Mammary epithelial cell (primary cell): ENCODE measurements at places on chromosomes 11 and 22. TPM values are rescaled to one million over a fixed set of nuclear protein-coding genes. Genes with fewer than 3 reads are reported as not detected.
A peak's percentile ranks its signal among the peaks of the same experiment; 100 is the strongest.

DNA sequence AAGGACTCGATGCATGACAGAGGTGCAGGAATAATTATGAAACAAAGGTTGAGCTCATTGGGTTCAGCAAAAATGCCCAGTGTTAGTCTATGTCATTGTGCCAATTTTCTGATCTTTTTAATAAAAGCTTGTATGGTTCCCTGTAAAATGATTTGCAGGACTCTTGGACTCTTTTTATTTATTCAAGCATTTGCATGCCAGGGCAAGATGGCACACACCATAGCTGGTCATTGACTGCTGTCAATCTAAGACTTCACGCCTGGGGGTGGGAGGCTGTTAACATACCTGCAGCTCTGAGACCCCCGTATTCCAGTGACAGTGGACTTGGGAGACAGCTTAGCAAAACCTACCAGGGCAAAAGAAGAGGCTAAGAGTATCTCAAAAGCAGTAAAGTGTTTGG, 32.0 kb upstream of the ANO1 start:
- DNase-seq: no peak

RNF215 gene
- 21.6 and 24.5 TPM in 2 replicates for total RNA-seq

- no peak for DNase-seq
Observed at GRCh38 chr11:112315861-112316739, 55.4 kb upstream of the PLET1 start.

GRCh38 chr22:30304495-30305244, 15.4 kb upstream of the CASTOR1 start:
- DNase-seq: peak; percentile 88

- DNase-seq: peak; percentile 57
Observed at GRCh38 chr11:12159351-12160099, 49.1 kb downstream of the MICAL2 start.

BACE1-AS gene
- 5.8 and 5.9 TPM in 2 replicates for total RNA-seq

DNA sequence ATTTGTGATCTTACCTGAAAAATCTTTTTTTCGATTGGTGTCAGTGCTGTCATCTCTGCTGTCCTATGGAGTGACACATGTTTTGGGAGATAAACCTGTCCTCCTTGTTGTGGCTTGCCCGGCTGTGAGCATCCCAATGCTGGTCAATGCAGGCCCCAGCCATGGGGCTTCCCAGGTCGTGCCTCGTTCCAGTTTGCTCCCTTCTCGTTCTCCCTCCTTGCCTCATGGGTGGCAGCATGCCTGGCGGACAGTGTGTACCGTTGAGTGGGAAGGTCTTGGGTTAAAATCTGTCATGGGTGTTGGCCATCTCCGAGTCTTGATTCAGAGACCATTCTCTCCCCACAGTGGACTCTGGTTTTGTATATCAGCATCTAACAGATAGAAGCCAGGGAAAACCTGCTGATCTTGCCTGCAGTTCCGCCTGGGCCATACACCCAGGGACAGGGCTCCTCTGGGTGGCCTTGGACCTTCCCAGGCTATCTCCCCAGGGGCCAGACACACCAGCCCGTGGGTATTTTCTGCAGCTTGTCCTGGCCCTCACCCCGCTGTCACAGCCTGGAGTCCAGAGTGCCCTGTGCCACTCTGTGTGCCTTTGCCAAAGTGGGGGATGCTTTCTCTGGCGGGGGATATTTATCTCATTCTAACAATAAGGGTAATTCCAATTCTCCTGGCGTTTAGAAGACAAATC, 208.1 kb downstream of the TBC1D22A start:
- DNase-seq: no peak

DNA sequence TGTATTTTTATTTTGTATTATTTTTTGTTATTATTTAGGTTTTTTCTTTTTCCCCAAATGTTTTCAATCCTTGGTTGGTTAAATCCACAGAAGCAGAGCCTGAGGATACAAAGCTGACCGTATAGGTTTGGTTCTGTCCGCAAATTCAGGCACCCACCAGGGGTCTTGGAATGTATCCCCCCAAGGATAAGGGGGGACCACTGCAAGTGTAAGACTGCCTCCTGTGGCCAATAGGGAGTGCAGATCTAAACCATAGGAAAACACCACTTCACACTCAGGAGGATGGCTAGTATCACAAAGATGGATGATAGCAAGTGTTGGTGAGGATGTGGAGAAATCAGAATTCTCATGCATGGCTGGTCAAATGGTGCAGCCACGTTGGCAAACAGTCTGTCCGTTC, 20.0 kb downstream of the CPT1A start:
- no peak for DNase-seq

DNA sequence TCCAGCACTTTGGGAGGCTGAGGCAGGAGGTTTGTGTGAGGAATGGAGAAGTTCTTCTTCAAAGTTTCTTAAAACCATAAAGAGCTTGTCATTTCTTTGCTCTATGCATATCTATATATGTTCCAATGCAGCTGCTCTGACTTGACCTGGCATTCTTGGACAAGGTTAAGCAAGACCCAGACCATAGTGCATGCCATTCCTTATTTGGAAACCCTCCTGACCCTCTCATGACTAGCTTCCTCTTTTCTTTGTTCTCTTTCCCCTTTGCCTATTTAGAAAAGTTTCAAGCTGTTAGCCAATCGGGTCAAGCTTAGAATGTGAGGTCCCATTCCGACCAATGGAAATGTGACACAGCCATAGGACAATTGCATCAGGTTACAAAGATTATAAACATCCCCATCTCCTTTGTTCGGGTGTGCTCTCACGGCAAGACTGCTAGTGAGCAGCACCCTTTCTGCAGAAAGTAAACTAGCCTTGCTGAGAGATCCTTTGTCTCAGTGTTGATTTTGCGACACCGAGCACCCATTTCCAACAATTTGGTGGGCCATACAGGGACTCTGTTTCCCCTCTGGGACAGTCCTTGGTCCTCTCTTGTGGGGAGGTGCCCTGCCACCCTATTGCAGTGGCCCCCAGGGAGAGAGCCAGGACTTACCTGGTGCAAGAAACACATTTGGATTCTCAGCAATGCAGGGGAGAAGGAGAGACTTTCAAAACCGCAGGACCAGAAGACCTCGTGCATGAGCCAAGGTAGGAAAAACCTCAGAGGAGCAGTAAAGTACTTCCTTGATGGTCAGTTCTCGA, 39.9 kb upstream of the ANO1 start:
- no peak for DNase-seq

DNA sequence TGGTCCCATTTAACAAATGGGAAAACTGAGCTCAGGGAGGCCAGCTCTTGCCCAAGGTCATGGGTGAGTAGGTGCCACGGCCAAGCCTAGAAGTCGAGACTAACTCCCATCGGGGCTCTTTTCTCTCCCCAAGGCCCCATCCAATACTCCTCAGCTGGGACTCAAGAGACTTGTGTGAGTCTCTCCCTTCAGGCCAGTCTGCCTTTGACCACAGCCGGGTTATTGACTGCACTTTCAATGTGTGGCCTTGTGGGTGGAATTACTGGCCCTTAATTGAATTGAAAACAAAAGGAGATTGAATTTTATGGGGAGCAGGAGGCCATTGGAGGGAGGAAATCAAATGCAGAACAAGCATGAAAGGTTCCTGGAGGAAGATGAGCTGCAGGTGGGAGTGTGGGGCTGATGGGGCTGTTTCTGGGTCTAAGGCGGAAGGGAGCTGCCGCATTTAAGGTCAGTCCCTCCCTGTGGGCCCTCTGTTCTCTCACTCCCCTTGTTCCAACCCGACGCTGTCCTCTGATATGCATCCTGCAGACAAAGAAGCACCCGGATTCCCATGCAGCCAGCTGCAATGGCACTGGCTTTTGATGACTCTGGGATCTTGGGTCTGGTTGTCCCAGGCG, 552.8 kb downstream of the MIAT start:
- DNase-seq: no peak

ELF5 gene
- not detected in 2 replicates for total RNA-seq

GRCh38 chr22:44483878-44484277, 14.2 kb downstream of the RTL6 start:
- no peak for DNase-seq

DNA sequence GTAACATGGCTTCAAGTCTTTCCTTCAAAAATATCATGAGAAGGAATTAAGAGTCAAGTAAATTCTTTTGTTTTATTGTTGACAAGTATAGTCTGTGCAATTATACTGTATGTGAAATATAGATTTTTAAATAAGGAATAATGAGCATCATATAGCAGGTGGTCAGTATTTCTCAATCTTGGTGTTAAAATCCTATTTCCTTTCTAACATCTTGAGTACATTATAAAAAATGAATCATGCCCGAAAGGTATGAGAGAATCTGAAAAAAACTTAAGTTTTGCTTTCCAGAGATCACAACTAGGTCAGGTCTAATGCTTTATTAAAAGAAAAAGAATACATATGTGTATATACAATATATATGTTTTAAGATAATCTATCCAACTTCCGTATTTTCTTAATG, 53.1 kb downstream of the KIF18A start:
- no peak for DNase-seq

DKK3 gene
- 299 and 334 TPM in 2 replicates for total RNA-seq

DNA sequence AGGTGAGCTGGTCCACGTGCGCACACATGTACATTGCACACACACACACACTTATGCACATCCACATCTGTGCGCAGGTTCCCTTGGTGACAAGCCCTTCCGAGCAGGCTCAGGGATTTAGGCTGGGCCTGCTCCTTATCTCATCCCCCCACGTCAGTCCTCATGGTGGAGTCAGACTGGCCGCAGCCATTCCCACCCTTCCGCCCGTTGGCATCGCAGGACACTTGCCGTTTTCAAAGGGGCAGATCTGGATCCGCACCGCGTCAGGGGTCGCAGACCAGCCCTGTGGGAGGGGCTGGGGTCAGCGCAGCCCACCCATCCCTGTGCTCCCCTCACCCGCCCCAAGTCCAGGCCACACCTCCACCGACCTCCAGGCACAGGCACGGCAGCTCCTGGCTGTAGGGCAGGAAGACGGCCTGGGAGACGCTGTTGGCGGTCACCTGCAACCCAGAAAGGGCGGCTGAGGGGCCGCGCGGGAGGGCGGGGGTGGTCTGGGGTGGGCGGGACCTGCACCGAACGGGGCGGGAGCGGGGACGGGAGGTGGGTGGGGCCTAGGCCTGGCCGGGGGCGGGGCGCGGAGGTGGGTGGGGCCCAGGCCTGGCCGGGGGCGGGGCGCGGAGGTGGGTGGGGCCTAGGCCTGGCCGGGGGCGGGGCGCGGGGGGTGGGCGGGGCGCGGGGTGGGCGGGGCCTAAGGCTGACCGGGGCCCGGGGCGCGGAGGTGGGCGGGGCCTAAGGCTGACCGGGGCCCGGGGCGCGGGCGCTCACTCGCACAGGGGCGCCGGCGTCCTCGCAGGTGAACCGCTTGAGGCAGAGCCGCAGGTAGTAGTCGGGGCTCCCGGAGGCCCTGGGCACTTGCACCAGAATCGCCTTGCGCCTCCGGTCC, 13.3 kb downstream of the IL17REL start:
- DNase-seq: no peak

GRCh38 chr11:134025082-134025429, 43.8 kb upstream of the JAM3 start:
- no peak for DNase-seq

DNA sequence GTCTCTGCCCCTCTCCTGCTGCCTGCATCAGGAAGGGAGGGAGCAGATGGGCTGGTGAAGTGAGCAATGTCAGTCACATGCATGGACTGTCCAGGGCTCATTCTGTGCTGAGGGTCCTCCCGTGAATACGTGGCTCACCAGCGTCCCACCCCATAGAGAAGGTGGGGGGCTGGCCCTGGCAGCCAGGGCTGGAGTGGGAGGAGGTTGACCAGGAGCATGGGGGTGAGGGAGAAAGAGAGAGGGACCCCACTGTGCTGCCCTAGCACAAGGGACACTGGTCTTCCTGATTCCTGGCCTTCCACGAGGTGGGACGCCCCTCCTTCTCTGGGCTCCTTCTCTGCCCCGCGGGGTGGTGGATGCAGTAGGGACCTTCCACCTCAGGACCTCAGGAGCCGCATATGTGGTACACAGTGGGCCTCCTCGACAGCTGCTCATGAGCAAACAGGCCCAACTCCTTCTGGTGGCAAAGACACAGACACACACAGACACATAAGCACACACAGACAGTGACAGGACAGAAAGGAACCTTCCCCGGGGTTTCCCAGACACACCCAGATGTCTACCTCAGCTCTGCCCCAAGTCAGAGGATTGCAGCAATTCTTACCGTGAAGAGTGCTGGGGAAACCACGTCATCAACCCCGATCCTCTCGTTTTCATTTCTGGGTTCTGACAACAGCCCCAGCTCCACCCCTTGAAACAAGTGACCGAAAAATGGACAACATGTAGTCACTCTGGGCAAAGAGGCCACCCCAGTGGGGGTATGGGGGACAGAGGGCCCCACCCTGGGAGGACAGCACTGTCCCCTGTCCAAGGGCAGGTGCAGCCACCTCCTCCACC, 3.6 kb upstream of the APOBEC3A start:
- peak; percentile 77 for DNase-seq

SLN gene
- total RNA-seq: not detected

HTR3B gene
- not detected for total RNA-seq

DNA sequence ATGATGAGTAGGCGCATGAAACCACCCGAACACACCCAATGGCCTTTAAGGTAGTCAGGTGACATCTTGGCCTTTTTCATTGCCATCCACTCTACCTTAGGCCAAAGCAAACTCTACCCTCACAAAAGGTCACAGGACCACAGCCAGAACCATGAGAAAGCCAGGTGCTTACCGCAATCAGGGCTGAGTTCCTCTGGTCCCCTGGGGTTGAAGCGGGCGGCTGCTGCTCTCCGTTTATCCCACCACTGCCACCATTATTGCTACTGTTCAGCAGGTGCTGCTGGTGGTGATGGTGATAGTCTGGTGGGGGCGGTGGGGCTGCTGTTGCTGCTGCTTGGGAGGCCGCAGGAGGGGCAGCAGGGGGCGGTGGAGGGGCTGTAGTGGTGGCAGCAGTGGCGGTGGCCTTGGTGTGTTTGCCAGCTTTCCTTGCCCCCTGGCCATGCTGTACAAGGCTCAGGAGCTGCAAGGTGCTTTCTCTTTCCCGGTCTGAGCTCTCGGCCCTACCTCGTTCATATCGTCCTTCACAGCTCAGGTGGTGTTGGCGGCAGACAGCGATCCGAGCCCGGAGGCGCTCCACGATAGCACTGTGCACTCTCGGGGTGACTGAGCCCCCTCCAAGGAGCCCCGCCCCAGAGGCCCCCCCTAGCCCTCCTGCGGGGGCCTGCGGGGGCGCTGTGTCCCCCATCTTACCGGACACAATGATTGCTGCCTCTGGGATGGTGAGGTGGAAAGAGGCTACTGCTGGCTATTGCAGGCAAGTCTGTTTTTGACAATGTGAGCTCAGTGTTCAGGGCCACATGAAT, 1.6 kb downstream of the MAML2 start:
- peak; percentile 46 for DNase-seq

- DNase-seq: peak; percentile 8
Observed at GRCh38 chr11:74321487-74322188, 10.2 kb upstream of the P4HA3 start.

DNA sequence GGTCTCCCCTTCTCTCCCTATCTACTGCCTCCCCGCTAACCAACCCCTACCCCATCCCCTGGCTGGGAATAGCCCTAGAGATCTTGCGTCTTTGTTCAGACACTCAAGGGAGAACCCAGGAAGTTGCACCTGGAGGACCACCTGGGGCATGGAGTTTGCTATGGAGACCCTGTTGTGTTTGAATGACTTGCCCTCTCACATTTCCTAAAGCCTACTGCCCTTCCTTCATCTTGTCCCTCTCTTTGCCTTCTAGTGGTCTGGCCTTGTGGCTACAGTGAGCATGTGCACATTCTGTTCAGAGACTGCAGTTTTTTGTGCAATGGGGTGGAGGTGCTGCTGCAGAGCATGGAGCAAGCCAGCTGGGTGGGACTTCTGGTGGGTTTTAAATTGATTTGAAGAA, 42.5 kb downstream of the ZNRF3 start:
- no peak for DNase-seq
